Calu3 (cell line): ENCODE measurements at places on chromosomes 12 and 14.

DNA sequence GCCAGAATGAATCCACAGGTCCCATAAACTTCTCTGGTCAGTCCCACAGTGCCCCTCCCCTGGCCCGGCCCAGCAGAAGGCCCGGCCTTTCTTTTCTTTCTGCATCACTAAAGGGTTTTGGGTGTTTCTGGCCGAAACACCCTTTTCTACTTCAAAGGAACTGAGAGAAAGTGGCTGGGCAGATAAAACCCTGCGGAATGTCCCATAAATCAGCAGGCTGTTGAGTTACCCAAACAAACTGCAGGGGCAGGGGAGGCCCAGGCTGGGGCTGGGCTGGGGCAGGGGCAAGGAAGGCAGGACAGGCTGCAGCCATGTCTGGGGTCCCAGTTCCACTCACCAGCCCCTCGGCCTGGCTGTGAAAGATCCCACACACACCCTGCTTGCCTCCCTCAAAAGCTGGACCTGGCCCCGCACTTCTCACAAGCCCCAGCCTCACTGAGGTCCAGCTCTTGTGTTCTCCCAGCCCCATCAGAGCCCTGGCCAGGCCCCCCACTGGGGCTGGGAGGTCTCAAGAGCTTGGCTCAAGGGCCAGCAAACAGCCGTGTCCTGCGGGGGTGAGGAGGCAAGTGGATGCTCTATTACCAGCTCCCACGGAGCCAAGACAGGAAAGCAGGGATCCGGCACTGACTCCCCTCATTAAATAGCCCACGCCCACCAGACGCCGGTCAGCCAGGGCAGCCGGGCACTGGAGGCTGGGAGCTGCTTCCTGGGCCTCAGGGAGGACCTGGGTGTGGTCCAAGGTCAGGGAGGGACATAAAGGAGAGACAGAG, 41.9 kb downstream of the CCNK start:
- DNase-seq, result no peak

DNA sequence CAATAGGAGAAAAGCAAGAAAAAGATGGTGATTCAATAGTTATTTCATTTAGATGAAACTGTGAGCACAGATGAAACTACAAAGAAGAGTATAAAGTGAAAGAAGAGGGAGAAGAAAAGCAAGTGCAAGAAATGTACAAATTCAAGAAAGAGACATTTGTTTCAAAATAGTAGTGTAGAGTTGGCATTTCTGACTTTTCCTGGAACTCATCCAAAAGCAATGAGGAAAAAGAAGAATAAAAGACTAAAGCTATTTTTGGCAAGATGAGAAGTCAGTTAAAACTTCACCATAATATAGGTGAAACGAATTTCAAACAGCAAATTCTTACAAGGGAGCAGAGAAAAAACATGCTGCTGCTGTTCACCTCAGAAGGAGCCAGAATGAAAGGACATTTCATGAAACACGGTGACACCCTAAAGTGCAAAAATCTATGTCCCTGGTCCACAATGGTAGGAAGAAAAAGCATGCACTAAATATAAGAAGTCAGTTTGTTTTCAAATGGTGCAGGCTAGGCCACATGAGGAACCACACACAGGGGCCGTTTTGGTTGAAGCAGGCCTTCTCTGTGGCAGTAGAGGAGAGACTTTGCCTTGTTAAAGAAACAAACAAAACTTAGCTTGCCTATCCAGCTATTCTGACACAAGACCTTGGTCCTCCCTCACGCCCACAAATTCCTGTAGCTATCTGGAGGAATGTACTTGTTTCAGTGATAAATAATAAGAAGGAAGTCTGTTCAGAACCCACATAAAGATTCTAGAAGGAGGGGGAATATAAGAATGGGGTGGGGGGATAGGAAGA, 11.1 kb upstream of the CMAS start:
- no peak for DNase-seq

GRCh38 chr12:26848156-26848825, 15.3 kb upstream of the ITPR2 start:
- no peak for DNase-seq

DNA sequence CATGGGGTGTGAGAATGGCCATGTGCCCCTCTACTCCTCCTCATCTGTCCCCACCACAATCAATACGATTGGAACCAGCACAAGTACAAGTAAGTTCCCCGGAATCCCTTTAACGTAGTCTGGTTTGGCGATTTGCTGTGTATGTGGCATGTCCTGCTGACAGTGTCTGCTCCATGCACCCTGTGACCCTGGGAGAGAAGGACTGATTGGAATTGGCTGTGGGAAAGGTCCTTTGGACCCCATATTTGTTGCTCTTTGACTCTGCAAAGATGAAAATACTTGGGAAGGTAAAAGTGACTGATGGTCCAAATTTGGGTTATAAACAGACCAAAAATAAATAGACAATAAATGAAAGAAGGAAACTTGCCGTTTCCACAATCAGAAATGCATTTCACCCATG, 135.6 kb downstream of the SAMD4A start:
- no peak for DNase-seq

DNA sequence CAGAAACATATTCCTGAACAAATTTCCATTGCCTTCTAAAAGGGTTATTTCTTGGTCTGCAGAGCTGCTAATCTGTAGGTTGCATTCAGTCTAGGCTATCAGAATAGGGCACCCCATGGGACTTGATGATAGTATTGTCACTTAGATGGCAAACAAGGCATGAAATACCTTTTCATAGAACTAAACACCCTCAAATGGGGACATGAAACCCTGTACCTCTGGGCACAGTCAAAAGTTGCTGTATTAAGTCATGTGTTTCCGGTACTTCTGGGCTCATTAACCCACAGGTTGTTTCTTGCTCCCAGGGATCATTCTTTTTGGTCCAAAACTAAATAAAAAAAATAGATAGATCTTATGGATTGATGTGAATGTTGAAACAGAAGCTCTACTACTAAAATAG, 930.4 kb downstream of the NRXN3 start:
- no peak for DNase-seq
